ENCODE measurements at places on chromosomes 5 and 9.

DNA sequence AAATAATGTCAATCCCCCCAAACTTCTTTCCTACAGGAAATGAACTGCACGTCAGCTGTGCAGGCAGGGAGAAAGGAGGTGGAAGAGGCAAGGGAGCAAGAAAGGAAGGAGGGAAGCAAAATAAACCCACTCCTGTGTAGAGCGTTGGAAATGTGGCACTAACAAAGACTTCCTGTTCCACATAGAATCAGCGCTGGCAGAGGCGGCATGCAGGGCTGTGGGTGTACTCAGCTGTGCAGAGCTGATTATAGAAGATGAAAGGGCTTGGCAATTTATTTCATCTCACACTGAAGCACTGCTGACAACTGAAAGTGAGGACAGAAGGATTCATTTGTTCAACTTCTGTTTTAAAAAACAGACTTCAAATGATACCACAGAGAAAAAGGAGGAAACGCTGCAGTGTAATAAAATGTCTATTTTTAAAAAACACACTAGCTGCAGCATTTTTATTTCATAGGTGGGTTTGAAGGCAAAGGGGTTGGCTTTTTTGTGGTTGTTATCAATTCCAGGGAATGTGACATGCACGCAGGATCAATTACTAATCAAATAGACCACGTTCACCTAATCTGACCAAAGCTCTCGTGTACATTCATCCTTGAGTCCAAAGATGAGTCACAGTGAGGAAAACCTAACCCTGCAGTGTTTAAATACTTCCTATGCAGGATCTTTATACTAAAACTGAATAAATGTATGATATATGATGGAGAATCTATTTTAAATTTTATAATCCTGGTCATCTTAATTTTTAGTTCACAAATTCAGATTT lies 583.5 kb downstream of the ZNF608 start:
- DNase-seq: no peak

DNA sequence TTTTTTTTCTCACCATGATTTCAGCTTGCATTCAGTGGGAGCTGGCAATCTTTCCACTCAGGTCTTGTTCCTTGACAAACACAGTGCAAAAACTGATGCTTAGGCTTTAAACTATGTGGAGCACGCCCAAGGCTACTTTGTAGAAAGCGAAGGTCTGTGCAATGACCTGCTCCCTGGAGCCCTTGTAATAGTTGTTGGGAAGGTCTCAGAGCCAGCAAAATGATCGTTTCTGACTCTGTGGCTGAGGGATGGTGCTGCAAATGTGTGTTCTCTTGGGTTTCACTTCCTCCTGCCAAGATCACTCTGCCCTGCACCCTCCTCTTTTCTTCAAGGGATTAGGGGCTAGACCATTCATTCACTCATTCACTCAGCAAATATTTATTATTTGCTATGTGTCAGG lies 249.7 kb upstream of the MAP3K1 start:
- DNase-seq: no peak

- DNase-seq: no peak
Observed at GRCh38 chr9:137707361-137707760, 88.6 kb downstream of the EHMT1 start.

DNA sequence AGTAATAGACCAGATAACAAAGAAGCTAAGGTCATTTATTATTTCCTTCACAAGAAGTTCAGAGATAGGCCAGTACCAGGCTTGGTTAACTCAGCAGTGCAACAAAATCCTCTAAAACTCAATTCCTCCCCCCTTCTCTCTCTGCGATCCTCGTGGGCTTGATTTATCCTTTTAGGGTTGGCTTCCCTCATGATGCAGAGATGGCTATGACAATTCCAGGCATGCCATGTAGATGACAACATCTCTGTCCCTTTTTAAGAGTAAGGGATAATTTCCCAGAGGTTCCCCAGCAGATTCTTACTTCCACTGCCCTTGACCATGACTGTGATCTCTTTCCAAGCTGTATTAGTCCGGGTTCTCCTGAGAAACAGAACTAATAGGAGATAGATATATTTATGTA lies 28.7 kb upstream of the DAP start:
- DNase-seq: no peak

- no peak for DNase-seq
Observed at GRCh38 chr5:68421485-68422220, 206.1 kb downstream of the PIK3R1 start.

DNA sequence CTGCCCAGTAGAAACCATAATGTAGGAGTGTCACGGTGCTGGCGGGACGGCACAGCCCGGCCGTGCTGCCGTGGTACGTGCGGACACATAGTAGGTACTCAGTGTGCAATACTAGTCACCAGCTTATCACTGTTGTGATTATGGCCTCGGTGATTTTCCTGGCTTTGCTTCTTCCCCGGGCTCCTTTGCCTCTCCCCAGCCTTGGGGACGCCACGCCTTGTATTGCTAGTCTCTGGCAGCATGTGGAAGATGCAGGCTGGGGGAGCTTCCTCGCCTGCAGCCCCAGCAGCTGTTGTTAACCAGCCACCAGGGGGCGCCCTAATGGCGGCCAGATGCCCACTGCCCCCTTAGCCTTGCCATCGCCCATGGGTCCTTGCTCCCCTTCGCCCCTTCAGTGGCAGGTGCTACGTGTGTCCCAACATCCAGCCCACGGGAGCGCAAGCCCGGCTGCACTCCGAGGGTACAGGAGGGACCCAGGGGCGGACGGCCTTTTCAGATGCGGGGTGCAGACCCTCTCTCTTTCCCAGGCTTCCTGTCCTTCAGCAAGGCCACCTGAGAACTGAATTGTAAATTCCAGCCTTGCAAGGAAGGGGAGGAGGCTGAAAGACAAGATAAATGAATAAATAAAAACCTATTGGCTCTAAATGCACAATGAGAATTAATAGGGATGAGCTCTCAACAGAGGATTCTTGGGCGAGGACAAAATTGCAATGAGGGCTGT lies 8.0 kb downstream of the NTNG2 start:
- DNase-seq: no peak

DNA sequence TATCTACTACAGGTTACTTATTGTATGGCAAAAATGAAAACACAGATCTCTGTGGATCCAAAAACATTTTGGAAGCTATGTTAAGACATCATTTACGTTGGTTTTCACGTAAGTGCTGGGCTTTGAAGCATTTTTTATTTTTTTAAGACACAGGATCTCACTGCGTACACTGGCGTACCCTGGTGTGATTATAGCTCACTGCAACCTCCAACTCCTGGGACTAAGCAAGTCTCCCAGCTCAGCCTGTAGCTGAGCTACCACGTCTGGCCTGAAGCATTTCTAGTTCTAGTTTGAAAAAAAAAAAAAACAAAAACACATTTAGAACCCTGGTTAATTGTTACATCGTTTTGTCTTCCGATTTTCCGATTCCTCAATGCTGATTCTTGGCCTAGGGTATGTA lies 131.3 kb downstream of the AOPEP start:
- DNase-seq: no peak

DNA sequence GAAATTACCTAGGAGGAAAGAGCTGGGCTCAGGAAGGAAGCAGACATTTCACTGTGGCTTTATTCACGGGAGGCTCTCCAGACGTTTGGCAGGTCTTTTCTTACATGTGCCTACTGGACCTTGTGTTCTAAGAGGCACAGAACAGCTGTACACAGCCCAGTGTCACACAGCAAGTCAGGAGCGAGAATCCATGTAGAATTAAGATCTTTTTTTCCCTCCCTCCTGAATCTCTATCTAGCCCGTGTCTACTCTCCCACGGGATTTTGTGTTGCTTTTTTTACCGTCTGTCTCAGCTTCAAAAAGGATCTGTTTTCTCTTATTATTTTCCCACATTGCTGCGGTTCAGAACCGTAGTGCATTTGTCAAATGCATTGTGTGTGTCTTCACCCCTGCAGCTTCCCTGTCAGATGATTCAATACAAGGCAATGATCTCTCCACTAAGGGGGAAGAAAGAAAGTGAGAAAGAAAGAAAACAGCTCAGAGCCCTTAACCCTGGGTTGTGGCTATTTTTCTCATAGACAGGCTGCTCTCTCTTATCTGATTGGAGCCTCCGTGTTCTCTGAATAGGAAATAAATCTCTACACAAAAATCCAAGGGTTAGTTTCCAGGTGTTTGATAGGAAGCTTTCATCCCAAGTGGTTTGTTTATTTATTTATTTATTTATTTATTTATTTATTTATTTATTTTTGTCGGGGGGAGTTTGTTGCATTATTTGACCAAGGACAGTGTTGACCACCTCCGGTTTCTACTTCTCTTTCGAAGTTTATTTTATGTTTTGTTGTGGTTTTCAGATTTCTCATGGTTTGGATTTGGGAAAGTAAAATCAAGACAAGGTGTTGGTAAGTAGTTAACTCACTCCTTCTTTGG lies 191.0 kb downstream of the NTRK2 start:
- no peak for DNase-seq

- DNase-seq: no peak
Observed at GRCh38 chr9:69307446-69308205, 17.4 kb upstream of the ENTREP1 start.

DNA sequence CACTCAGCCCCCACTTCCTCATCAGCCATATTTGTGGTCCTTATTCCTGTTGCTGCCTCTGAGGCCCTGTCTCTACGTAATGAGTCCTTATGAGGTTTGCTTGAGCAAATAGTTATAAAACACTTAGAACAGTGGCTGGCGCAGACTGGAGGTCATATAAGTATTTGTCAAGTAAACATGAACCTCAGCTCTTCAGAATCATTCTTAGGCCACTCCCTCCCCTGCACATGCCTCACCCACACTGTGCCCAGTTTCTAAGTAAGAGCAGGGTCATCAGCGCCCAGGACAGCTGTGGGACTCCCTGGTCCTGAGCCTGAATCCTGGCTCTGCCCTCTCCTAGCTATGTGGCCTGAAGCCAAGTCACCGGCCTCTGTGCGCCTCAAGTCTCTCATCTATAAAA lies 4.0 kb downstream of the ST6GALNAC4 start:
- no peak for DNase-seq

DNA sequence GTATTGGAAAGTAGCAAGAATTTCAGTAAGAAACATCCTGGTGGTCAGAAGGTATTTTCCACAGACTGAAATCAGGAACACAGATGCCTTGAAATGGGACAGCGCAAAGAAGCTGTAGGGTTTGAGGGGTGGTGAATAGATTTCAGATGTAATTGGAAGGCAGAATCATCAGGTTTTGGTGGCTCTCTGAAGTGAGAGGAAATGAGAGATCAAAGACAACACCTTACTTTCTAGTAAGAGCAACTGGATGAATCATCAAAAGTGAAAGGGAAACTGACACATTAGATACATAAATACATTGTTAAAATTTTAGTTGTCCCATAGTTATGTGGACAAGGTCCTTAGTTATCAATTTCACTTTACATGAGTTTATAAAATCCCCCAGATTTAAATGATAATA lies 188.2 kb upstream of the SLC27A6 start:
- no peak for DNase-seq
